Activated CD4-positive, alpha-beta T cell treated with anti-CD3 and anti-CD28 coated beads for 4 hours (primary cell): ENCODE measurements at places on chromosomes 1 and 21.

DNA sequence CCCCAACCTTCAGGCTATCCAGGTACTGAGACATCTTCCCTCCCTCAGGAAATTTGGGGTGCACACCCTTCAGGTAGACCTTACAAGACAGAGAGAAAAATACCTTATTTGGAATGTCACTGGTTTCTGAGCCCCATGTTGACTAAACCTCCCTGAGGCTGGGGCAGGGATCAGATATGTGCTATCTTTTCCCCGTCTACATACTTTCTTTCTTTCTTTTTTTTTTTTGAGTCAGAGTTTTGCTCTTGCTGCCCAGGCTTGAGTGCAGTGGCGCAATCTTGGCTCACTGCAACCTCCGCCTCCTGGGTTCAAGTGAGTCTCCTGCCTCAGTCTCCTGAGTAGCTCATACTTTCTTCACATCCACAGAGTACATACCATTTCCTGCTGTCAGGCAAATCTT is 1.6 kb downstream of the CYB5R1 start:
- DNase-seq = no peak

- DNase-seq = no peak
Observed at GRCh38 chr1:153357076-153357852, 390 bp upstream of the S100A9 start.

DNA sequence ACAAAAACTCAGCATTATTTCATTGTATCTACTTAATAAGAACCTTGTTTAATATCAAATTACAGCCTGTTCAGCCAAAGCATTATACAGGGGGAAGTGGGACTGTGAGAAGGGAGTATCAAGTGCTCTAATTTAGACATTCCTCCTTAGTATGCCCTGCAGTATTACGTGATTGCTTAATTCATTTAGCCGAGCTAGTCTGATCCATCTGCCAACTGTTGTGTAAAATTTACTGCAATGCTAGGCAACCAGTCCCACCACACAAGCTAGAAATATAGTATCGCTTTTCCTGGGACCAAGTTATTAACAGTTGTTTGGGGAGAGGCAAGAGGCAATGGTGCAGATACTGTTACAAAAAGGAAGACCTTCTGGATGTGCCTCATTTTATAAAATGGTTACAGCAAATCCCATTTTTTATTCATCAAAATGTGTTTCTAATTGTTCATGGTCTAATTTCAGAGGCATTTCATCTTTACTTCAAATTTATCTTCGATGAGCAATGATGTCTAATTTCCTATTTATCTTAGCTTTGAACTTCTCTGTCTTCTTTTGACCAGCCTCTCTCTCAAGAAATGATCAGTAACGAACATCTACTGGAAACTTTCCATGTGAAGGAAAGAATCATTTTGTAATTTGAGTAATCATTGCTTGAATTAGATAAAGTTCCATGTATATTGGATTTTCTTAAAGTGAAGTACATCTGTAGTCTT is 283.3 kb downstream of the DUSP10 start:
- no peak for DNase-seq

GRCh38 chr1:162972773-162973172 is 96.4 kb upstream of the RGS4 start:
- DNase-seq = no peak

- no peak for DNase-seq
Observed at GRCh38 chr1:207993477-207994445, 82.8 kb upstream of the CD34 start.

DNA sequence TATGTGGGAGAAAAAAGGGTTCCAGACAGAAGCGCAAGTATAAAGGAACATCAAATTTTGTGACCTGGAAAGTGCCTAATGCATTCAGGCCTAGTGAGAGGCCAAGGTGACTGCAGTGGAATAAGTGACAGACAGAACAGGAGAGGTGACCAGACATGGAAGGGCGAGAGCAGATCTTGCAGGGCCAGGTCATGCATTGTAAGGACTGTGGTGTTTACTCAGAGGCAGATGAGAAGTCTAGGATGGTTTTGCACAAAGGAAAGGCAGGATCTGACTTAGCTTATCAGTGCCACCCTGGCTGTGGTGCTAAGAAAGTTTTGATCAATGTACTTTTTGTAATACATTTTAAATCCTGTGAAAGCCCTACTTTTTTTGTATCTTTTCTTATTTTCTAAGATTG is 34.1 kb upstream of the AHCYL1 start:
- DNase-seq = no peak

DNA sequence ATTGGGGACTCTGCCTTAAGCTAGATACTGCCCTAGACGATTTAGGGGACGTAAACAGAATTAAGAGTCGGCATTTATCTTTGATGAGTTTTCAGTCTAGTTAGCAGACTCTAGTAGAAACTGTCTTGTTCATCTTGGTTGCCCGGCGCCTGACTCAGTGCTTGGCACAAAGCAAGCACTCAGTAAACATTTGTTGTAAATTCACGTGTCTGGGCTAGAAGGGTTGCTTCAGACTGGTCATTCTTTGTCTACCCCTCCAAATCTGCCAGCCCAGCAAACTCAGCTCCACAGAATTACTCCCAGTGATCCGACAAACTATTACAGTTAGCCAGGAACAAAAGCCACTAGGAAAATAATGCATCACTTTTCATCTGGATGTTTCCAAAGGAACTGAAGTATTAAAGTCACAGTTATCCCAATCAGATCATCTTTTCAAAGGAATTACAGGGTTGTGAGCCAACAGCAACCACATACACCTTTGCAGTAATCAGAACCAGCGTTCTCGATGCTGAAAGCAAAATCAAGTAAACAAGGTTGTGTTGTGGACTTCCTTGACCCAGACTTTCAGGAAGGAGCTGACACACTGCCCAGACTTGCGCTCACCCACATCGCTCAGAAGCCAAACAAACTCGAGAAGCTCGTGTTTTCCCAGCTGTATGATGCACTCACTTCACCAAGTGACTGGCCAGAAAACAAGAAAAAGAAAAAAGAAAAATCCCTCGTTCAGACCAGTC is 66.5 kb upstream of the GADD45A start:
- DNase-seq = no peak

- no peak for DNase-seq
Observed at GRCh38 chr1:215056584-215056983, 26.0 kb upstream of the KCNK2 start.

DNA sequence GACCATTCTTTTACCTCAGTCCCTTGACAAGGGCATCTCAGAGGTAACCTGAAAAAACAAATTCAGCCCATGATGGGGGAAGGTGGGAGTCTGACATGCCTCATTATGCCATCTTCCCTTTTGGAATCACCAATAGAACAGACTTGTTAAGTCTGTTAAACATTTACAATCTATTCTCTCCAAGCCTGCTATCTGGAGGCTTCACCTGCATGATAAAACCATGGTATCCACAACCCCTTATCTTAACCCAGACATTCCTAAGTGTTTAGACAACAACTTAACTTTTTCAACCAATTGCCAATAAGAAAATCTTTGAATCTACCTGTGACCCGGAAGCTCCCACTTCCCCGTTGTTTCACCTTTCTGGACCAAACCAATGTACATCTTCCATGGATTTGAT is 233.0 kb upstream of the CACYBP start:
- DNase-seq = no peak

DNA sequence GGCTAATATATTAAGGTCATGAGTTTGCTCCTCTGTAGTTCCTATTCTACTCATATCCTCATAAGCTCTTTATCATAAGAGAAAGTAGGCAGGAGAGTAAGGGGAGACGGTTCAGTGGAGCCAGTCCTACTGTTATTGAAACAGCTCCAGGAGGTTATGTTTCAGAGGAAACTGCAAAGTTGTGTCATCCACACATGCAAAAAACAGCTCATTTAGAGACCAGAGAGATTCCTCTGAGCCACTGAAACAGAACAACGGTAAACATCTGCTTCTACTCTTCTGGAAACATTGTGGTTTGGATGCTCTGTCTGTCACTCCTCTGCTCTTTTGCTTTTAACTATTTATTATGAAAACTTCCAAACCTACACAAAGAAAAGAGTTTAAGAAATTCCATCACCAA is 66.3 kb upstream of the PPP2R5A start:
- DNase-seq = no peak

- DNase-seq = no peak
Observed at GRCh38 chr1:147334292-147334691, 91.8 kb downstream of the CHD1L start.

GRCh38 chr1:72111662-72112061 is 170.7 kb downstream of the NEGR1 start:
- DNase-seq = no peak

GRCh38 chr1:160161965-160162705 is 10.7 kb downstream of the ATP1A4 start:
- no peak for DNase-seq

- DNase-seq = no peak
Observed at GRCh38 chr1:210340311-210340710, 11.6 kb downstream of the HHAT start.

DNA sequence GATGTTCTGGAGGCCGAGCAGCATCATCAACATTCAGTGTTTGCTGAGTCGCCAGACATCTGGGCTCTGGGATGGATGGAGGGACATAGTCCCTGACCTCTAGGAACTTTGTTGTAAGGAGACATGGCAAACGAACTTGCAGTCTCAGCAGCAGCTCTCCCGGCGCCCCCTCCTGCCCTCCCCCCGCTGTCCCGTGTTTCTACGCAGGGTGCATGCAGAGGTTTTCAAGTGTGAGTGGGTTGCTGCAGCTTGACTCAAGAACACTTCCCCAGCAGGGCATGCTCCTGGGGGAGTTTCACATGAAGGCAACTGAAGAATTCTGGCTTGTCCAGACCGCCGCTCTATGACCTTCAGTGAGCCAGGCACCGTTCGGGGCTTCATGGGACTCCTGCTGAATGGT is 121.9 kb downstream of the CAMTA1 start:
- DNase-seq = no peak

- no peak for DNase-seq
Observed at GRCh38 chr1:224541072-224541790, 74.9 kb upstream of the CNIH3 start.

- no peak for DNase-seq
Observed at GRCh38 chr1:185627171-185627570, 107.0 kb upstream of the HMCN1 start.

GRCh38 chr1:172719694-172720138 is 60.8 kb downstream of the FASLG start:
- DNase-seq = no peak

GRCh38 chr1:85707267-85707989 is 805 bp downstream of the ZNHIT6 start:
- no peak for DNase-seq

GRCh38 chr1:179014123-179014522 is 11.6 kb upstream of the FAM20B start:
- DNase-seq = no peak

DNA sequence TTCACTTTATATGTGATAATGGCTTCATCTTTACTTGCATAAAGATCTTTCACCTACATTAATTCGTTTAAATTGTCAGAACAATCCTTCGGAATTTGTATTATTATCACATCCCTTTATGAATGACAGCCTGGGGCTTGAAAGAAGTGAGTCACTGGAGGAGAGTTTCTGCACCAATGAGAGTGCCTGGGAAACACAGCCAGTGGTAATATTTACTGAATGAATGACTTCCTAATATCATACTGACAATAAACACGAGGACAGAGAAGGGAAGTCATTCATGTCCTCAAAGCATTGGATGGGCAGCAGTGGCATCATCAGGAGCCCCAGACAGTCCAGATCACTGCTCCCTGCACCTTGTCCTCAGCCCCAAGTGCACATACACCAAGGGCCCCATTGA is 40.7 kb upstream of the PDE4B start:
- no peak for DNase-seq

DNA sequence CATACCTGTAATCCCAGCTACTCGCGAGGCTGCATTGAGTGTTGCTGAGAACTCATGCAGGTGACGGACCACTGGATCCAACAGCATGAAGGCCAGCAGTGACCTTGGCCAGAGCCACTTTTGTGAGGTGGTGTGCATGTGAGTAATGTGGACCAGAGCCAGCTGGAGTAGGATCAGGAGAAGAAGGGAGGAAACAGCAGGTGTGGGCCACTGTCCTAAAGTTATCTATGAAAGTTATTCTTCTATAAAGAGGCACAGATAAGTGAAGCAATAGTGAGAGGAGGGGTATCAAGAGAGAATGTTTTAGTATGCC is 47.8 kb downstream of the TCP10L start:
- no peak for DNase-seq

DNA sequence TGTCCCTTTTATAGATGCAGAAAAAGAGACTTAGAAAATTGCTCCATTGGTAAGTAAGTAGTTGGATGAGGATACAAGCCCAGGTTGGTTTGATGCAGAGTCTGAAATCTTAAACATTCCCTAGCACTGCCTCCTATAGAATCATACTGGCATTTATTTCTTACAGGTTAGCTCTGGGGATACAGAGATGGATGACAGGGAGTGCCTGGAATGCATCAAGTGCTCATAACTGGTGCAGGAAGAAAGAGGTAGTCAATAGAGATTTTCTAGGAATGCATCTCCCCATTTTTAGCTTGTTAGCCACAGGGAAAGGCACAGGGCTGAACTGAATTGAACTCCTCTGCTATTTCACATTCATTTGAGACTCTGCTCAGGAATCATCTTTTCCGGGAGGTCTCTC is 269.0 kb upstream of the USP24 start:
- no peak for DNase-seq

DNA sequence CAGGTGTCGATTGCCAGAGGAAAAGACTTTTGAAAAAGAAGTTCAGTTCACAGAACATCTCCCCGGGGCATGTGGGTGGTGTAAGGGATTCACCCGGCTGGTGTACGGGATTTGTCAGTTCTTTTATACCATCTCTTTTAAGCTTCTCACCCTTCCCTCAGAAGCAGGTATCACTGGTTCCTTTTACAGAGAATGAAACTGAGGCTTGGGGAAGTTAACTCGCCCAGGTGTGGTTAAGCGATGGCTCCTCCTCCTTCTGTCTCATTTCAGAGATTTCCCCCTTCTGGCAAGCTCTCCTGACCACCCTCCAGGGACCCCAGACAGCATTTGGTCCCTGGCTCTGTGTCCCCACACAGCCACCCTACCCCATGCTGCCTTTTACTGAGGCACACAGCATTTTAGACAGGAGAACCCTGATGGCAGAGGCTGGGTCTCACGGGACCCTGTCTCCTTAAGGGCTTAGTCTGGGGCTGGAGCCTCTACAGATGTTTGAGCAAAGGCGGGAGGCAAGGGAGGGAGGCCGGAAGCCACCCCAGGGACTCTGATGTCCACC is 2.8 kb upstream of the ECE1 start:
- peak; percentile 58 for DNase-seq

GRCh38 chr1:182957902-182958395 is 5.0 kb upstream of the SHCBP1L start:
- no peak for DNase-seq

GRCh38 chr1:35530168-35530567 is 27.0 kb downstream of the KIAA0319L start:
- DNase-seq = no peak

- peak; percentile 14 for DNase-seq
Observed at GRCh38 chr1:39671793-39672550, at the start of gene NT5C1A. Gene NT5C1A, minus strand, starts transcription at chr1:39672107. Its CDS starts 69 bp downstream, at chr1:39672038.

GRCh38 chr1:156608981-156609380 is 7.7 kb upstream of the GPATCH4 start:
- peak; percentile 59 for DNase-seq

- no peak for DNase-seq
Observed at GRCh38 chr1:29511436-29511835, 275.1 kb downstream of the PTPRU start.
